ENCODE measurements at places on chromosomes 5 and 9.
A peak's percentile ranks its signal among the peaks of the same experiment; 100 is the strongest.

DNA sequence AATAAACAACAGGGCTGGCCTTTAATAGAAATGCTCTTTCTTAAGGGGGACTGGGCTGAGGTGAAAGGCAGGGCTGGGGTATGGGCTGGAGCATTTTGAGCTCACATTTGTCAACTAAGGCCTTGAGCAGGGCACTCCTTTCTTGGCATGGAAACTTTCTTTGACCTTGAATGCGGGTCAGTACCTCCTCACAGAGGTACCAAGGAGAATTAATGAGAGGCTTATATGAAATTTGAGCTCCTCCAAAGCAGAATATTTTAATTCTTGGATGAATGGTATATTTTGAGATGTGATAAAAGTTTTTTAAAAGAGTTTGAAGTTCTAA is 3.1 kb downstream of the CYSTM1 start:
- DNase-seq: no peak

DNA sequence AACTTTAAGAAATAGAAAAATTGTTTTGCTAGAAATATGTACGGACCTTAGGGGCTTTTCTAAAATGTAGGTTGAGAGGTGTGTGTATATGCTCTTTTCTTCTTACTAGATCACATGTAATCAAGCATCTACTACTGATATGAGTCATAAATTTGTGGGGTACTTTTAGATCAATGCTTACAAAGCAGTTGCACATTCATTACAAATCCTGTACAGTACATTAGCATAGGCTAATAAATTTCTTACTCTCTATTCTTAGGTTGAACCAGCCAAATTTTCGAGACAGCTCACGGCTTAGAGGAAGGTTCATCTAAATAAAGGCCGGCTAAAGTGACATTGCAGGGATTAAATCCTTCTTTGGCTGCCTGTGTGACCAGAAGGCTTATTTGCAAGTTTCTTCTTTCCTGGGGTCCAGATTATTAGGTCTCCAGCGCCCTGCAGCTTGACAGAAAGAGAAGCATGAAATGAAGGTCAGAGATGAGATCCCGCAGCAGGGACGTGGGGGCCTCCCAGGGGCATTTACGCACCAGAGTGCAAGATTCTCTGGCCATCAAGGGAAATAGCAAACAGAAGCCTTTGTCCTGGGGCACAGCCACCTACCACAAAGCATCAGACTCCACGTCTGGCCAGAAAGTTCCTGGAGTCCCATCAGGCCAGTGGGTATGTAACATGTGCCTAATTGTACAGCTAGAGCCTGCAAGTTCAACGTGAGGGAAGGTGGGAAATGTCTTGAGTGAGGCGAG is 53.0 kb downstream of the NIM1K start:
- DNase-seq: no peak

- peak; percentile 26 for DNase-seq
These were observed 39.3 kb upstream of the CDC42SE2 start for GRCh38 chr5:131224387-131225201.

DNA sequence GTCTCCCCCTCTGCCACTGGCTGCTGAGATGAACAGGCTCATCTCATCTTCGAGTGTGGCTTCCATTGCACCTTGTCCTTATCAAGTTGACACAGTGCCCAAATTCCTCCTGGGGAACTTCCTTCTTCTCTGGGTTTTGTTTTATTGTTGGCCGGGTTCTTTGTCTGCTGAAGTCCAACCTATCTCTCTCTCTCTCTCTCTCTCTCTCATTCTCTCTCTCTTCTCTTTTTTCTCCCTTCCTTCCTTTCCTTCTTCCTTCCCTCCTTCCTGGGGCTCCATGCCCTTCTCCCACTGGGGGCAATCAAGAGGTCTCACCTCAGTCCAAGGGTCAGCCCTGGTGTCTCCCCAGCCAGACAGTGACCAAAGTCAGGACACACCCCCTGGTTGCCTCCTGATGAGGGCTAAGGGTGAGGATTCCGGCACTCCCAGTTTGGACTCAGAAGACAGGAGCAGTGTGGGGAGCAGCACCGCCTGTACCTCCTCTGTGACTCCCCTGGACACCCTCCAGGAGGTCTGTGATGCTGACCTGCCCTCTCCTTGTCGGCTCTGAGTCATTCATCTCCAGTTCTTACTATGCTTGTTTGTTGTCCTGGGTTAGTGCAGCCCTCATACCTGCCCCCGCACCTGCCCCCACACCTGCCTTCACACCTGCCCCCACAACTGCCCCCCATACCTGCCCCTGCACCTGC is 30.7 kb downstream of the KCNT1 start:
- no peak for DNase-seq

DNA sequence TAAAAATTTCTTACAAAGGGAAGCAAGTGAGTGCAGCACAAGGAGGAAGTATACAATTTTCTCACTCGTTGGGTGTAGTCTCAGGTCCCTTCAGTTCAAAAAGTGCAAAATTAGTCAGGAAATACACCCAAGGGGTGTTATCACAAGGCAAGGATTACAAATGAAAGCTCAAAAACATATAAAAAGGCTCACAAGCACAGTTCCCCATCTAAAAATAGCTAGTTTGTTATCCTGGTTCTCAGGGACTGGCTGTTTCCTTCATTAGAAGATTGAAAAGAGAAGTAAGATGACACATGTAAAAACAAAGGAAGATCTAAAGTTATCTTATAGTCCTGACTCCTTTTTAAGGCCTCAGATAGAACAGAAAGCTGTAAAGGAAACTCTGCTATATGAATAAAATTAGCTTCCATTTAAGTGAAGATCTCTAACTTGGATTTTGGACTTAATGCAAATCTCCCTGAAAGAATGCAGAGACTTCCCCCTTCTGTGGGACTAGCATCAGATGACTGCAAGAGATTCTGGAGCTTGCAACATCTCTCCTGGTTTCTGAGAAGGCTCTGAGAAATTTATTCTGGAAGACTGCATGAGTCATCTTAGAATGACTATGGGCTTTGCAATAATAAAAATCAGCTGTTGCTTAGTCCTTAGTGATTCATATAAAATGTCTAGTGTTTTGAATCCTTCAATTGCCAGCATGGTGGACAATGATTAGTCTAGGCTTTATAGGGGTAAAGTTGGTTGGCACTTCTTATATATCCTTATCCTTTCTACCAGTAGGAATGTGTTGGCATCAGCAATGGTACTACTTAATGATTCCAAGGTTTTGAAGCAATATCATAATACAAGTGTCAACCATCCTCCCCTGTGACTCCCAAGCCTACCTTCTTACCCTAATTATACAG is 25.4 kb downstream of the DAB2 start:
- no peak for DNase-seq

DNA sequence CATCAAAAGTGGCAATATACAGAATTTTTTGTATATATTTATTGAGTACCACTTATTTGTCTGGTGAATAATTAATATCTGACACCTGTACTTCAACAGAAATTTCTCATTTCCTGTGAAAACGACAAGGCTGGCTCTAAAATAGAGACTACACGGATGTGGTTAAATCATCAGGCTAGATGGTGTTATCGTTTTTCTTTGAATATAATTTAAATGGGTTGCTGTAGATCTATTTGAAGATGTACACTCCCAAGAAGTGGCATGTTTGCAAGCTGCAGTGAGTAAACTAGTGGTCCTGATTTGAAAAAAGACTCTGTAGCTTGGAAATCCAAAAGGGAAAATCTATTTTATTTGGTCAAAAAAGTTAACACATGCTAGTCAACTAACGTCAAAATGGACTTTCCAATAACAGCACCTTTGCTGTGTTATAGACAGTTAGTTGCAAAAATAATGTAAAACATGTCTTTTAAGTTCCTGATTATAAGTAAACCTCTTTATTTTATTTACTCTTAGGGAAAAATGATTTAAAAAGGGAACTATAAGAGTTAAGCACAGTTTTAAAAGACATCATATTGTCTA is 13.8 kb downstream of the ST8SIA4 start:
- DNase-seq: no peak

DNA sequence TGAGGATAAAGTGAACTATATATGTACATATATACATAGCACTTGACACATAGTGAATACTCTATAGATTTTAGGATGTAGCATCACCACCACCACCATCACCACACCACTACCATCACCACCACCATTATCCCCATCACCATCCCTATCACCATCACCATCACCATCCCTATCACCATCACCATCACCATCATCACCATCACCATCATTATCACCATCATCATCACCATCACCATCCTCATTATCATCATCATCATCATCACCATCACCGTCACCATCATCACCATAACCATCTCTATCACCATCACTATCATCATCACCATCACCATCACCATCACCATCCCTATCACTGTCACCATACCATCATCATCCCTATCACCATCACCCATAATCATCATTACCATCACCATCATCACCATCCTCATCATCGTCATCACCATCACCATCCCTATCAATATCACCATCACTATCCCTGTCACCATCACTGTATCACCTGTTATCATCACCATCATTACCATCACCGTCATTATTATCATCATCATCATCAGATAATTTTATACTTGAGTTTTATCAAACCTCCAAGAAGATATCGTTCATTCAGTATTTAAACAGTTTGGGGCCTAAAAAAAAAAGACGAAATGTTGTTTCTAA is 109.4 kb downstream of the CFAP90 start:
- no peak for DNase-seq

- DNase-seq: no peak
These were observed 32.2 kb upstream of the STRBP start for GRCh38 chr9:123300554-123300953.

DNA sequence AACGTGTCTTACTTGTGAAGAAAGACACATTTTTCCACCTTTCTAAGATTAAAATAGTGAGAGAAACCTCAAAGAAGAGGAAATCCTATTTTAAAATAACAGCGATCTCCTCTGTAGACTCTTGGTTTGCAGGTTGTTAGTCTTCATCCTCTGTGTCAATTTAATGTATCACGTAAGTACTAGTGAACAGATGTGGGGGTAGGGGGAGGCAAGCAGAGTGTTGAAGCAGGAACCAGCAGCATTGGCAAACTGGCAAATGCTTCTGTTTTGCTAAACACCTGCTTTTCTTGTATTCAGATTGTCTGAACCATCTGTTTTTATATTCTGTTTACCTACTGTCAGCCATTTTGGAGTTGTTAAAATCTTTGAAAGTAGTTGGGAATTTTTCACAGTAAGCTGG is 159.3 kb upstream of the TLX3 start:
- DNase-seq: no peak

GRCh38 chr5:158313027-158313732 is 454.2 kb upstream of the CLINT1 start:
- no peak for DNase-seq

DNA sequence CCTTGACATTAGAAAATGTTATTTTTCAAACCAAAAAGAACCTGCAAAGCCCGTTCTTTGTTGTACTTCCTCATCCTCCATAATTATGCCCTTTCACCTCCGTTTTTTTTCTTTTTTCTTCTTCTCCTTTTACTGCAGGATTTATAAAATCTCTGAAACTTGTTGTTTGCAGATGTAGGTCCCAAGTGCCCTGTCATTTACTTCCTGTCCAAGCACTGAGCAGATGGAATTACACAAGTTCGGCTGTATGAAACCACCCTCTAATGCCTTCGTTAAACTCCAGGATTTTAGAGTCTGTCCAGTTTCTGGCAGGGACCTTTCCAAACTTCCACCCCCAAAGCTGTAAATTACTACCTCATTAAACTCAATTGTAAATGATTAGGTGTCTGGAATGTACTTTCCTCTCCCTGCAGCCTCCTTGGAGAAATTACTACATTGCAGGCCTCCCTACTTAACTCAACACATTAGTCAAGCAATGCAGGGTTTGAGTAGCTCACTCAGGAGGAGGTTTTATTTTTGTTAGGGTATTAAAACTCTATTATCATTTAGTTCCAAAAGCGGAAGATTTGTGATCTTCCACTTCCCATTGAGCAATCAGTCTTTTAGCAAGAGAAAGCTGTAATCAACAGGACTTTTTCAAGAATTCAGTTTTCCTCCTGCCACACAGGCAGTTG is 125.6 kb upstream of the LPAR1 start:
- no peak for DNase-seq

- no peak for DNase-seq
These were observed 1243.0 kb upstream of the CDH9 start for GRCh38 chr5:28281351-28281750.

DNA sequence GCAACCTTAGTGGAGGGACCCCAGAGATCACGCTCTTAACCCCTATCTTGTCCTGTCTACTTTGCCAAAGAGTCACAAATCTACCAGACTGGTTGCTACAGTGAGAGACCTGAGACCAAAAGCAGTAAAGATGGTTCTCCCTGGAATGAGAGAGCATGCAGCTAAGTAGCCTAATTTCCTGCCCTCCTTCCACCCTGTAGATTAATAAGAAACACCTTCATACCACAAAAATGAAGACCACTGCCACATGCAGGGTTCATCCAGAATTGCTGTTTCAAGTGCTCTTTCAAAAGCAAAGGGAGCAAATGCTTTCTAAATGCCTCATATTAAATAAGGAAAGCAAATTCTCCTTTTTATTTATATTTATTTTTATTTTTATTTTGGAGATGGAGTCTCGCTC is 119.1 kb downstream of the UGCG start:
- no peak for DNase-seq

GRCh38 chr5:27034565-27034964 is 3.8 kb downstream of the CDH9 start:
- DNase-seq: no peak

- peak; percentile 68 for DNase-seq
These were observed 69.3 kb downstream of the HSD17B3 start for GRCh38 chr9:96232539-96233241.

GRCh38 chr5:75052192-75053053 is at the start of gene GCNT4:
Gene GCNT4, minus strand, starts transcription at chr5:75052558. Its CDS starts 22,521 bp downstream, at chr5:75030037.
- DNase-seq: peak; percentile 54

DNA sequence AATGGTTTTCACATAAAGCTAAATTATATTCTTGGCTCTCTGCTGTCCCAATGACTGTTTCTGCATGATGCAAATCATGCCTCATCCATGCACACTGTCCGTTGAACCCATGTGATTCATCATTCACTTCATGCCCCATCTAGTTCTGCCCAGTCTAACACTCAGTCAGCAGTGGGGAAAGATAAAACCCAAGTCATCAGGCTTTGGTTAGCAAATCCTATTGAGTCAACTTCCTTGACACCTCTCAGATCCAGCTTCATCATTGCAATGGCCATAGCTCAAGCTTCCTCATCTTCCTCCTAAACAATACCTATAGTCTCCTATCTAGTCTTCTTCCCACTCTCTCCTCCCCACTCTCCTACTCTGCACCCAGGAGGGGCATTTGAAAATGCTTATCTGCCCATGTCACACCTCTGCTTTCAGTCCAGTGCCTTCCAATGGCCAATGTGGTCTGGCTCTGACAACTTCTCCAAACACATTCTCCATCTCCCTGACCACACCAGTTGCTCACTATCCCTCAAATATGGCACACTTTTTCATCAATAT is 266.0 kb upstream of the TRIM32 start:
- no peak for DNase-seq

- no peak for DNase-seq
These were observed 54.1 kb downstream of the MTAP start for GRCh38 chr9:21856301-21857094.

- no peak for DNase-seq
These were observed 44.9 kb upstream of the ZNF366 start for GRCh38 chr5:72552041-72552557.

- no peak for DNase-seq
These were observed 171.9 kb downstream of the GAPVD1 start for GRCh38 chr9:125433461-125434011.

All from left ventricle myocardium inferior (tissue), 1 donor.